ENCODE measurements at places on chromosomes 12 and 14.

- peak; percentile 88 for DNase-seq
Measured at GRCh38 chr14:58663494-58664111, 25.8 kb downstream of the DACT1 start.

DNA sequence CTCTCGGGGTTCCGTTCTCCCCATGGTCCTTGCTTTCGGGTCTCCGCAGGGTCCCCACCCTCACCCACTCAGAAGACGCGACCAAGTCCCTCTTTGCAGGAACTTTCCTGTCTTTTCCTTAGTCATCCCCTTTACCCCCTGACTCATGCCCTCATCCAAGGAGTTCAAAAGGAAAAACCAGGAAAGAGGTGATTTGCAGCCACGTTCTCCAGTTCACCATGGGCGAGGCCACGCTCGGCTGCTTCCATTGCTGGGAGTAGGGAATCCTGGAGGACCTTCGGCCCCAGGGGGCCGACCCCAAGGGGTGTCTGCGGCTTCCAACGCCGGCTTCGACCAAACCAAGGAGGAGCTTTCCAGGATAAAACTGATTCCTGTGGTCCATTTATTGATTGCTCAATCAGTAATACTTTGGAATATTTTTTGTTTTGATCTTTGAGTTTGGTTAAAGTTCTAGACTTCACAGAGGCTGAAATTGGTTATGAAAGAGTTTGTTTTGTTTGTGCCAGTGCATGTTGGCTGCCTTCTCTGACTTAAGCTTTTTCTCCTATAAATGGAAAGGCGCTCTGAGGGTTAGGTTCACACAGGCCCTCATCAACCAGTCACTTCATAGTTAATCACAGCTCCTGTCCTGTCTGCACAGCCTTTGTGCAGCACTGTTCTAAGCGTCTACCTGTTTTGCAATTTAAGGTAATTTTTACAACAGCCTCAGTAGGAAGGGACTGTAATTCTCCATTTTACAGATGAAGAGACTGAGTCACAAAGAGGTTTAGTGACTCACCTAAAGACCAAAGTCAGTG lies 827 bp downstream of the ALDH2 start:
- DNase-seq: peak; percentile 45

GRCh38 chr14:41872931-41873685 lies 266.4 kb downstream of the LRFN5 start:
- no peak for DNase-seq

GRCh38 chr14:99378782-99379214 lies 101.9 kb downstream of the SETD3 start:
- DNase-seq: peak; percentile 55

GRCh38 chr12:77325511-77326236 lies 260.3 kb upstream of the E2F7 start:
- no peak for DNase-seq

GRCh38 chr12:34350092-34351041 lies 328.1 kb downstream of the ALG10 start:
- no peak for DNase-seq

DNA sequence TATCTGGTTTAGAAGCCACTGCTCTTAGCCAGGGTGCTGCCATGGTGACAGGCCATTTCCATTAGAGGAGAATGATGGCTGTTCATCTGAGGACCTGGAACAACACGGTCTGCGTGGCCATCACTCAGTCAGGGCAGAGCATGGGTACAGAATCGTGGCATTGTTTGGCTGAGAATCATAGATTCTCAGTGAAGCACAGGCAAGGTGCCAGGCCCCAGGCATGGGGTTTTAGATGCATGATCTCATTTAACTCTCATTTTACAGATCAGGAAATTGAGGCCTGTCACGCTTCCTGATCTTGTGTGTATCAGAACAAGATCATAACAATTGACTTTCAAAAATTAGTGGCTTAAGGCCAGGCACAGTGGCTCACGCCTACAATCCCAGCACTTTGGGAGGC lies 26.8 kb upstream of the IRF2BPL start:
- DNase-seq: no peak

GRCh38 chr12:85688837-85689236 lies 147.4 kb downstream of the RASSF9 start:
- DNase-seq: no peak

GRCh38 chr12:88468581-88468980 lies 111.7 kb downstream of the KITLG start:
- peak; percentile 36 for DNase-seq

- peak; percentile 53 for DNase-seq
Measured at GRCh38 chr12:1933342-1934051, 15.0 kb upstream of the CACNA2D4 start.

GRCh38 chr12:94725375-94726168 lies 75.2 kb upstream of the TMCC3 start:
- DNase-seq: peak; percentile 39

- DNase-seq: peak; percentile 10
Measured at GRCh38 chr14:28758885-28759652, 7.5 kb upstream of the FOXG1 start.

DNA sequence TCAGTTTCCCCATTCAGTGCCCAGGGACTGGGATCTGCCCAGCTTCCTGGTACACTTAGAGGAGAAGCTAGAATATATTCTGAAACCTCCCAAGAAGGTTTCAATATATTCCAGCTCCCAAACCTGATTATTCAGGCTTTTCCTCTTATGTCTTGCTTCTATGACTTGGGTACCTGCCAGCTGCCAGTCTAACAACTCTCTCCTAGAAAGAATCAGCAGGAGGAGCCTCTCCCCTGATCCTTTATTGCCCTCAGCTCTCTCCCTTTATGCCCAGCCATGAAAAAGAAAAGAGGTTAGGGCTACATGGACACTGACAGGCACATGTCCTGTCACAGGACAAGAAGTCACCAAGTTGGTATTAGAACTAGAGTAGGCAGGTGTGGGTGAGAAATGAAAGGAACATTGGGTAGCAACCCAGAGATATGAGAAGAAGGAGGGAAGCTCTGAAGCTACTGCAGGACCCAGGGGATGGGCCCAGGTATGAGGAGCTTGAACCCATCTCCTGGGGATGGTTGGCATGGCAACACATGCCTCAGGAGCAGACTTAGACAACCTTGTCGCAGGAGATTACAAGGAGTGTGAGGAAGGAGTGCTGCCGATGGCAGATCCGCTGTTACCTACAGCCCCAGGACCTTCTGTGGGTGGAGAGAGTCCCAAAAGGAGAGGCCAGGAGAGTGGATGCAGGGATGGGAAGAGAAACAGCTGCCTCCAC lies 2.0 kb upstream of the CACNB3 start:
- DNase-seq: peak; percentile 38

- DNase-seq: no peak
Measured at GRCh38 chr12:128856035-128856790, 2.9 kb downstream of the GLT1D1 start.

- no peak for DNase-seq
Measured at GRCh38 chr12:33724867-33725266, 285.2 kb upstream of the SYT10 start.

GRCh38 chr12:61687407-61687806 lies 572.8 kb upstream of the USP15 start:
- DNase-seq: no peak

DNA sequence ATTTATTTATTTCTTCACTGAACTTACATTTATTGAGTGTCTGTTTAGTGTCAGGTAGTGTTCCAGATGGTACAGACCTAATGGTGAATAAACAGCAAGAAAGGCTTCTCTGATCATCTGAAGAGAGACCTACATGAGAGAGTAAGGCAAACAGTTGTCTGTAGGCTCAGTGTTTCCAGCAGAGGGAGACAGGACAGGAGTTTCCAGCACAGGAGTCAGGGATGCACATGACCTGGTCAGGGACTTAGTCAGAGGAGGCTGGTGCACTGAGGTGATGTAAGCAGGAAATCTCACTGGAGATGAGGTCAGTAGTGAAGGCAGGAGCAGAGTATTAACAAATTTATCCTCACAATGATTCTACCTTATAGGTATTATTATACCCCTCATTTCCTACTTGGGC lies 233.2 kb downstream of the MDGA2 start:
- DNase-seq: no peak

DNA sequence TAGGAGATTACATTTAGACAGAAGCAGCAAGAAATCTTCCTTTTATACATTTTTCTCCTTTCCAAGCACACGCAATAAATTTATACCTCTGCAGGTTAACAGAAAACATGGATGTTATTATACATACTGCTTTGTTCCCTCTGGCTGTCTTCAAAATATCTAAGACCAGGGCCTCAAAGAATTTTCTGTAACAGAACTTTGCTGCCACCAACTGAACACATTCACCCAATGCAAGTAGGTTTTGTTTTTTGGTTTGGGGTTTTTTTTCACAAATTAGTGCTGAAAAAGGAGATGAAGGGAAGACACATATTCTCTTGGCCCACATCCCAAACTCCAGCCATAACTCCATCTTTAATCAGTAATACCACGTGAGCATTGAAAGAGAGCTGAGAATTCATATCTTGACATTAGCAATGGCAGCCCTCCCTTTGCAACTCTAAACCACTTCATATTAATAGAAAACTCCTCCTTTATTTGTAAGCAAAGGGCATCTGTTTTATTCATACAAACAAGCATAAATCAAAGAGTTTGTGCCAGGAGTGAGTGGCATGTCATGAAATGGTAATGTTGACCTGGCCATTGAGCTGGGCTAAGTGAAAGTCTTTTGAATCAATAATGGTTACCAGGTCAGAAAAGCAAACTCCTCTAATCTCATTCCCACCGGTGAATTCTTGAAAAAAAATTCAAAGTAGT lies 150.8 kb upstream of the FSCB start:
- no peak for DNase-seq

GRCh38 chr14:31173120-31173837 lies 34.3 kb downstream of the HECTD1 start:
- no peak for DNase-seq

DNA sequence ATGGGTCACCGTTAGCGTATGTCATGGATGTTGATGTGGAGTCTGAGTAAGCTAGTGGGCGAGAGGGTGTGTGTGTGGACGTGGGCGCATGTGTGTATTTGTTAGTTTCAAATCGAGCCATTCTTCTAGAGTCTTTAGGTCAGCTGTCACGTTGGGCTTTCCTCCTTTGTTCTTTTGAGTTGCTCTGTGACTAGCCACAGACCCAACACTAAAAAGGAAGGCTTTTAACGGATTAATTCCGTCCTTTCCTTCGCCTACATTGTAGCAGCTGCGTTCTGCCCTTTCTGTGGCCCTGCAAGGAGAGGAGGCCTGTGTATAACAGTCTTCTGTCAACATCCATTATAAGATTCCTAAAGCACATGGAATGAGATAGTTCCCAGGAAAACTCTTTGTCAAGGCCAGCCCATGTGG lies 117.2 kb upstream of the DNM1L start:
- peak; percentile 84 for DNase-seq

- DNase-seq: no peak
Measured at GRCh38 chr14:24159777-24160498, 1.1 kb upstream of the IRF9 start.

GRCh38 chr12:15800278-15800677 lies 11.1 kb upstream of the EPS8 start:
- DNase-seq: no peak

DNA sequence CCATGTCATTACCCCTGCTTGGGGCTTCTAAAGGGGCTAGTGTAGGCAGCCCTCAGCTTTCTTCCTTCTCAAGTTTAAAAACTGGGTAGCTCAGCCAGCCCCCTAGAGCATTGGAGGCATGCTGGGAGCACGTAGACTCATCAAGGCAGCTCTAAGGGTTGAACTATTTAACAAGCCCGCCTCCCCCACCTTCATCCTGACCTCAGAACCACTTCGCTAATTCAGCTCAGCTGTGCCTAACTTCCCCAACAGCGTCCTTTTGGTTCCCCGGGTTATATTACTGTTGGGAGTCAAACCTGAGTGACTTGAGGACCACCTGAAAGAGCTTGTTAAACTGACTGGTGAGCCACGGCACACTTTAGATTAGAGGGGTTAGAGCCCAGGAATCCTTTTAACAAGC lies 30.1 kb downstream of the MAX start:
- DNase-seq: no peak

- peak; percentile 54 for DNase-seq
Measured at GRCh38 chr12:132356691-132357622, 27.6 kb upstream of the GALNT9 start.

DNA sequence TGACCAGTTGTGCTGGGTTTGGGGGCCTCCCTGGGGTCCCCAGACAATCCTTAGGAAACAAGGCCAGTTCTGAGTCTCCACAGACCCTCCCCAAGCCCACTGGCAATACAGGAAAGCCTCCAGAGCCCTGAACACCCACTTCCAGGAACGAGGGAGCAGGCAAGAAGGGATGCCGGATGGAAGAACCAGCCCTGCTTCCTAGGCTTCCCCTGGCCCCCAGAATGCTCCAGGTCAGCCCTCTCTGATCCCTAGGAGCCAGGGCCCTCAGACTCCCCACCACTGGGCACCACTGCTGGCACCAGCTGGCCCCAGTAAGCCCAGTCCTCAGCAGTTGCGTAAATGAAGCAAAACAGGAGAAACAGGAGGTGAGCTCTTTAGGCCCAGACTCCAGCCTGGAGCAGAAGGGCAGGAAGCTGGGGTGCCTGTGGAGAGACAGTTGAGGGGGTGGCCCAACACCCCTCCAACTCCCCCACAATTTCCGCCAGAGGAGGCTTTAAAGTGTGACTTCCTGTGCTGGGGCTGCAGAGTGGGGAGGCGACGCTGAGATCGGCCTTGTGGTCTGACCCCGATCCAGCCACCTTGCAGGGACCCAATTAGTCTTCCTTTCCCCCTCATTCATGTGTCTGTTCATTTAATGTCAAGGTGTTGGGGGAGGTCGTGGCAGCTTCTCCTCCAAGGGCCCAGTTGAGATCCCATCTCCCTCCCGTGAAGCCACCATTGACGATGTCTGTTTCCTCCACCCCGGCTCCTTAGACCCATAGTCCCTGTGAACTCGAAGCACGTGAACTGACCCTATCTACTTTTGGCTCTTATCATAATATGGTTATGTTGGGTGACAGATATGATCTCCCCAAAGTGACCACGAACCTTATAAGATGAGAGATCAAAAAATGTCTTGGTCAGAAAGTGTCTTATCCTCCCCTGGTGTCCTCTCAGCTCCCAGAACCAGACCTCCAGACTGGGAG lies 4.7 kb downstream of the TNFRSF1A start:
- peak; percentile 35 for DNase-seq

GRCh38 chr12:32493282-32493681 lies 93.9 kb downstream of the FGD4 start:
- DNase-seq: no peak

DNA sequence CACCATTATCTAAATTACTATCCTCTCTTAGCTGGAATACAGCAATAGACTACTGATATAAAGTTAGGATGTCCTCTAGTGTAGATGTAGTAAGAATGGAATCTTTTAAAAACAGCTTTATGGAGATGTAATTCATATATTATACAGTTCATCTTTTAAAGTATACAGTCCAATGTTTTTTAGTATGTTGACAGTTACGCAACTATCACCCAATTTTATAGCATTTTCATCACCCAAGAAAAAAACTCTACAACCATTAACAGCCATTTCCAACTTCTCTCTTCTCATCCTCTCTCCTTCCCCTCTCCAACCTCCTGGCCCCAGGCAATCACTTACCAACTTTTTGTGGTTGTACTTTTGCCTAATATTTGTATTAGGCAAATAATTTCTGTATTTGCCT lies 22.6 kb downstream of the EPYC start:
- no peak for DNase-seq

GRCh38 chr14:69008421-69008884 lies 29.4 kb upstream of the ACTN1 start:
- DNase-seq: peak; percentile 67
